LoVo (cell line): ENCODE measurements at places on chromosomes 1 and 21.

- no peak for DNase-seq
Observed at GRCh38 chr1:244271691-244272308, 179.9 kb downstream of the ADSS2 start.

DNA sequence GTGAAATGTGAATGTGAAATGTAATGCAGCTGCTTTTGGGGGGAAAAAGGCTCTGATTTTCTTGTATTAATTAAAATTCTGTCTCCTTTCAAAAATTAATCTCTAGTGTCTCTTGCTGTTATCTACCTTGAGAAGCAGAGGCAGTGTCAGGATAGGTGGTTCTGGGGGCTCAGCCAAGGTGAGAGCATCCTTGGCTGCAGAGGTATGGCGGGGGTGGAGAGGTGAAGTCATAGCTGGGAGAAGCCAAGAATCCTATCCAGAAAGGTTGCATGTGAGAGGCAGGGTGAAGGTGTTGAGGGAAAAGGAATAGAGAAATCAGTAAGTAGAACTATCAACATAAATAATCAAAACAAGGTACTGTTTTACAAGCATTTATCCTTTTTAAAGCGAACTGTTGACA lies 181.2 kb downstream of the CACNA1E start:
- no peak for DNase-seq

DNA sequence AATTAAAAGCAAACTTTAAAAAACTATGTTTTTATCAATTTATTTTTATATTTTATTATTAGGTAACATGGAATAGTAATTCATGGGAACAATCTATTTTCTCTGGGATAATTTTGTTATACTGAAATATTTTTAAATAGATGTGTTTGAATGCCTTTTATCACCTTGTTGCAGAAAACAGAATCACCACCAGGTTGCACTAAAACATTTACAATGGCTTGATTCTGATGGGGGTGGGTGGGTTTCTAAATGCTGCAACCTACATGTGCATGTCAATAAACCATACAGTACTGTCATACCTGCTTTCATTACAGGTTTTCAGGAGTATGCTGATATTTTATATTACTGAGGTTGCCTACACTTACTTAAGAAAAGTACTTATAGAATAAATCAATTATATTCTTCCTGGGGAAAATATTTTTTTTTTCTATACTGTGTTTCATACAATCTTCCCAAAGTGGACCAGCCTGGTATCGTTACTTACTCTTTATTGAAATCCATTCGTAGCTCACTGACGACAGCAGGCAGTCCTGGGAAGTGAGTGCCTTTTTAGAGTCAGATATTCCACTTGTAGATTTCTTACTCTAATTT lies 132.8 kb downstream of the PTPRC start:
- peak; percentile 1 for DNase-seq

DNA sequence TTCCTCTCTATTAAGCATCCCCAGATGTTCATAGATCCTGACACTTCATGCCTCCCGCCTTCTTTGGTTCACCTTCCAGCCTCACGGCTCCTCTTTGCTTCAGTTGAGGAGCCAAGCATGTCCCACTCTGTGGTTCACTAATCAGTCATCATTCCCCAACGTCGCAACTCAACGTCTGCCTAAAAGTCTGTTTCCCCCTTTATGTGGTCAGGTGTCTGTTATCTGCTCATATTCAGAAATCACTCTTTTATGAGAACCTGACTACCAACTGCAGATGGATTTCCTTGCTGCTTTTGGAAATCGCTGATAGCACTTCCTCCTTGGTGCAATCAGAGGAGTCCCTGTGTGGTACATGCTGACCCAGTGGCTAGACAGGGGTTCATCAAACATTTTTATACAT lies 94.1 kb upstream of the VANGL1 start:
- DNase-seq, result no peak

- peak; percentile 39 for DNase-seq
Observed at GRCh38 chr1:233614173-233614742, 352 bp downstream of the KCNK1 start.

GRCh38 chr1:41400225-41400624 lies 39.0 kb downstream of the FOXO6 start:
- no peak for DNase-seq

GRCh38 chr1:37410815-37411214 lies 63.6 kb upstream of the ZC3H12A start:
- no peak for DNase-seq

DNA sequence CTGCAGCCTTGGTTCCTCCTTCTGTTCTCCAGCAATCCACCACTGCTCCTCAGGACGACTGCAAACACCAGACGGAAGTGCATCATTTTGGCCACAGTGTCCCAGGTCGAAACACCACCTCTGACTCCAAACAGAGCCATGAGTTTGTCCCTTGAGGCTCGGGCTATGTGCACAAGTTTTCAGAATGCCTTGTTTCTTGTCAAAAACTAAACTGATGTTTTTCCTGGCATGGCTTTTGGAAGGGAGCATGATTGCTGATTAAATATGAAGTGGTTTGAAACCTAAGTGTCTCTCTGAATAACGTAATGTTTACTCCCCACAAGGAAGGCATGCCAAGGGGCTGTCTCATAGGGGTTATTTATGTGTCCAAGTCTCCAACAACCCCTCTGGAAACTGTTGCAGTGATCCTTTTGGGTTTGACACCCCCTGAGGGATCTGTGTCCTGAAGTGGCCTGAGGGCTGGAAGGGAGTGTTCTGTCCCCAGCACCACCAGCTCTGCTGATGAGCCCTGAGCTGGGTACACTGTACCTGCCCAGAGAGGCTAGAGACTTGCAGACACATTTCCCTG lies 132.7 kb downstream of the PLPP3 start:
- no peak for DNase-seq
